Placental epithelial cell (primary cell): ENCODE measurements at places on chromosomes 7 and 10. TPM values are rescaled to one million over a fixed set of nuclear protein-coding genes. Genes with fewer than 3 reads are reported as not detected.

The NEUROD6 gene
- not detected in 2 replicates for total RNA-seq

The KCNIP2 gene
- total RNA-seq = 0.65 and 2.4 TPM in 2 replicates

The ASB15 gene
- 0.11 TPM in 1 of 2 replicates, not detected in the other for total RNA-seq

The SEMA3C gene
- total RNA-seq = 325 and 489 TPM in 2 replicates

The FAM24B gene
- 2.6 and 2.7 TPM in 2 replicates for total RNA-seq

The TRPV5 gene
- under 0.01 TPM in 1 of 2 replicates, not detected in the other for total RNA-seq

The PRKCQ gene
- 0.11 and 1.2 TPM in 2 replicates for total RNA-seq

The LRRD1 gene
- total RNA-seq = under 0.01 and 0.11 TPM in 2 replicates

The AKR1C8 gene
- not detected in 2 replicates for total RNA-seq

The PPP2R2D gene
- total RNA-seq = 18.8 and 28.7 TPM in 2 replicates

The SIRT1 gene
- total RNA-seq = 8.8 and 9.4 TPM in 2 replicates

The ACBD7 gene
- under 0.01 and 0.98 TPM in 2 replicates for total RNA-seq

The MEOX2 gene
- not detected in 2 replicates for total RNA-seq

The SEMA3E gene
- total RNA-seq = under 0.01 and 0.11 TPM in 2 replicates

The CCDC71L gene
- total RNA-seq = 8.6 and 9.8 TPM in 2 replicates

The GTF2IRD1 gene
- total RNA-seq = 7.0 and 12.2 TPM in 2 replicates

The OPN1SW gene
- not detected in 2 replicates for total RNA-seq
